ENCODE measurements at places on chromosomes 6 and 20. TPM values are rescaled to one million over a fixed set of nuclear protein-coding genes. Genes with fewer than 3 reads are reported as not detected.

- DNase-seq, result no peak
These were observed 68.9 kb downstream of the DLGAP4 start for GRCh38 chr20:36374995-36375394.

DNA sequence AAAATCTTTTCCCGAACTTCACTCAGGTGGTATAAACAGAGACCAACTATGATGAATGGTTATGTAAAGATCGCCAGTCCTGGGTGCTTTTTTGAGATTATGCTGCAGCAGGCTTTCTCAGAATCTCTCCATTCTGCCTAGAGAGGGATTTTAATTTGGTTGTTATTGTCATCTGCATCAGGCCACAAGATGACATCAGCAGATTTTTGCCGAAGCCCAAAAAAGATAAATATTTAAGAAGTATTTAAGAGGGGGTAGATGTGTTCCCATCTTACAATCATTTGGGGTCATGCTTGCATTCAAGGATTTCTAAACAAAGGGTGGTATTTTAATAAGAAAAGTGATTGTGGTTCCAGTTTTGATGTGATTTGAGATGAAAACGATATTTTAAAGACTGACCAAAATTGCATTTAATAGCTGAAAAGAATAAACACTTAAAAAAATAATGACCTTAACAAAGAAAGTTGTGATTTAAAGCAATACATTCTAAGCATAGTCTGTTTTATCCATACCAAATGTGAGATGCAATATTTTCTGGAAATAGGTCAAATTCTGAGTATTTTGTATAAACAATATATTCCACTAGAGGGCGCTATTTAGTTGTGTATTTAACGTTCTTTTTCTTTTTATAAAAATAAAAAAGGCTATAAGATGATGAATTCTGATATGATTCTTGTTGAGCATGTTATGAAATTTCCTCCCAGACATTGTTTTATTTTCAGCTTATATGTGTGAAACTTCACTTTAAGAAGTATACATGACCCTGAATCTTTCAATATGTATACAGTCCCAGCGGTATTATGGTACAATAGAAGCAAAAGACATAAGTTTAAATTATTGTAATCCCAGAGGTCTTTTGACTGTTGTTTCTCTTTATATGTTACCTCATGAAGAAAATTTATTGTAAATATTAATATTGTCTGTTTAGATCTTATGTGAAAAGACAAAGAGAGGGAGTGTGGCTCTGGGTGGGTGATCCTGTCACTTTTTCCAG, 51.0 kb upstream of the ZFP64 start:
- DNase-seq, result no peak

DNA sequence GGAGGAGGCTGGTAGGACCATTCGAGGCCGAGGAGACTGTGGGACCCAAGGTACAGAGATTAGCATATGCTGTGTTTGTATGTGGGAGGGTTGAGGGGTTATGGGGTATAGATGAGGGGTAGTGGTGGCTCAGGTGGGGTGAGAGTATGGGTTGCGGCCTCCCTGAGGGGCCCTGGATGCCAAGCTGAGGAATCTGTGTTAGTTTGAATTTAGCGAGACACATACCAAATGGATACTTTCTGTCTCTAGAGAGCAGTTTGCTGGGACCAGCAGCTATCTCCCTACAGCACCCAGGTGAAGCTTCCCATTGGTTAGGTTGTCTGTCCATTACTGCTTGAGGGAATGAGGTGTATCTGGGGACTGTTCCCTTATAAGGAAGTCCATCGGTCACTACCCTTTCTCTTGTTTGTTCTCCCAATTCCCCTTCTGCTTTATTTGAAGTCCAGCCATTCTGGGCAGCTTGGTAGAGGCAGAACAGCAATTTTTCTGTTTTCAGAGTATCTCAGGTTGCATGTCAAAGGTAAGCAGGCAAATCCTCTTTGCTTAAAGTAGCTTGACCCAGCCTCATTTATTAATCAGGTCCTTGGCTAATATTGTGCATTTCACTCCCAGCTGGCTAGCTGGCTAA, 15.2 kb downstream of the CHMP4B start:
- DNase-seq, result no peak

CEP250 gene
- polyA plus RNA-seq, result 16.0 TPM

TFAP2B gene
- not detected for polyA plus RNA-seq

Data from ovary (tissue), 10 donors.